H1 (cell line): ENCODE measurements at places on chromosomes 2 and 18. TPM values are rescaled to one million over a fixed set of nuclear protein-coding genes. Genes with fewer than 3 reads are reported as not detected.

The RASGRP3 gene
- not detected in 2 replicates for total RNA-seq

DNA sequence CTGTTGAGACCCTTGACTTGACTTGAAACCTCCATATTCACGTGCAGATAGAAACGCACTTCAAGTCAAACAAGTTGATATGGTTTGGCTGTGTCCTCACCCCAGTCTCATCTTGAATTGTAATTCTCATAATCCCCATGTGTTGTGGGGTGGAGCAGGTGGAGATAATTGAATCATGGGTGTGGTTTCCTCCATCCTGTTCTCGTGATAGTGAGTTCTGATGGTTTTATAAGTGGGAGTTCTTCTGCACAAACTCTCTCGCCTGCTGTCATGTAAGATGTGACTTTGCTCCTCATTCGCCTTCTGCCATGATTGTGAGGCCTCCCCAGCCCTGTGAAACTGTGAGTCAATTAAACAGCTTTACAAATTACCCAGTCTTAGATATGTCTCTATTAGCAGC lies 21.4 kb downstream of the SLC3A1 start:
- no peaks in the 10 kb centered on the region for H3K36me3 ChIP-seq
- no peak overlapping the region for H3K4me3 ChIP-seq
- DNase-seq: no peak
- no peak overlapping the region for H3K27ac ChIP-seq
- no peaks in the 10 kb centered on the region for H3K4me1 ChIP-seq
- no peaks in the 10 kb centered on the region for H3K27me3 ChIP-seq

GRCh38 chr2:151619337-151619989 lies 114.8 kb downstream of the NEB start:
- H3K4me3 ChIP-seq: no peak overlapping the region
- no peaks in the 10 kb centered on the region for H3K27me3 ChIP-seq
- no peak overlapping the region for H3K27ac ChIP-seq

GRCh38 chr18:78632111-78632541 lies 347.5 kb upstream of the SALL3 start:
- H3K27me3 ChIP-seq: no peaks in the 10 kb centered on the region
- H3K4me3 ChIP-seq: no peak overlapping the region
- no peaks in the 10 kb centered on the region for H3K36me3 ChIP-seq
- no peak overlapping the region for H3K27ac ChIP-seq
- no peaks in the 10 kb centered on the region for H3K4me1 ChIP-seq

DNA sequence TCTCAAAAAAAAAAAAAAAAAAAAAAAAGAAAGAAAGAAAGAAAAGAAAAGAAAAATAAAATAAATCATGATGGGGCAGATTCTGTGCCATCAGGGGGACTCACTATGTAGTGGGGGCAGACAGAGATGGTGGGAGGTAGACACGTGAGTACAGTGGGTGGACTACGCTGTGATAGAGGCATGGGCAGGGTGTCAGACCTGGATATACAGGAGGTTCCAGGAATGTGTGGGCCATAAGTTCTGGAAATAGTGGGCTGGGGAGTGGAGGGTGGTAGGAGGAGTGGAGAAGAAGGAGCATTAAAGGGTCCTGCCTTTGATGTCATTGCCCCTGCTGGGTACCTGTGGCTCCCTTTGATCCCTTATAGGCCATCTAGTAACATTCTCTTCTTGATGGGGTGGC lies 8.8 kb upstream of the WNT6 start:
- H3K4me3 ChIP-seq: no peak overlapping the region
- H3K4me1 ChIP-seq: peaks cover 10% of the 10 kb centered on the region
- no peak overlapping the region for H3K27ac ChIP-seq
- no peak for DNase-seq

DNA sequence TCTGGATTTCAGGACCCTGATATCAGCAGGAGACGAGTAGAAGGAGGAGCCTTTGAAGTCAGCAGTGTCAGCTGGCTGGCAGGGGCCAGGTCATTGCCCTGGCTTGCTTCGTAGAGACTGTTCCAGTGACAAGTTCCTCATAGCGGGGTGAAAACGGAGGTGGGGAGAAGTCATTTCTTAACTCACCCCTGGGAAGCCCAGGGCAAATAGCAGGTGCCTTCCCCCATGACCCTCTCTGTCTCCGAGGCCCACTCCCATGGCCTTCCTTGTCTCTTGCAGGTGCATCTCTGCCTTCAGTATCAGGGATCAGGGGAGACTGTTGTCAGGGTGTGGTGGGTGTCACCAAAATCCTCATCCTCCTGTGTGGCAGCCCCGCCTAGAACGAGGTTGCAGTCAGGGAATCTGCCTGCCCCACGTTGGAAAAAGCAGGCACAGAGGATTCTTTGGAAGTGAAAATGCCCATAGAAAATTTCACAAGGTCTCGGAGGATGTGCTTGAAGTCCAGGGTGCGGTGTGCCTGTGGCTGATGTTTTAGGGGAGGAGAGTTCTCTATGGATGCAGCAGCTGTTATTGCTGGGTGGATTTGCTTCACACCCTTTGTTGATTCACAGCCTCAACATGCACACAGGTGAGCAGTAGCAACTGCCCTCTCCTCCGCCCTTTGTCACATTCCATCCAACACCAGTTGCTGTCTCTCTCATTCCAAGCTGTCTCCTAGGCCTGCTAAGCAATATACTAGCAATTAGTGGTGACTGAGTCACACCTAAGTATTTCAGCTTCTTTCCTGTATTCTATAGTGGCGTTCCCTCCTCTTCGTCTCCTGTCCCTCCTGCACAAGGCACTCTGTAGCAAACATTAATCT lies 142.6 kb upstream of the FHL2 start:
- no peak for DNase-seq
- no peak overlapping the region for H3K27ac ChIP-seq
- H3K4me3 ChIP-seq: no peak overlapping the region
- no peaks in the 10 kb centered on the region for H3K36me3 ChIP-seq
- no peaks in the 10 kb centered on the region for H3K27me3 ChIP-seq
- no peaks in the 10 kb centered on the region for H3K4me1 ChIP-seq

- no peak for DNase-seq
- no peaks in the 10 kb centered on the region for H3K36me3 ChIP-seq
- no peak overlapping the region for H3K27ac ChIP-seq
These were observed 132.7 kb upstream of the XPO1 start for GRCh38 chr2:61670591-61671501.

DNA sequence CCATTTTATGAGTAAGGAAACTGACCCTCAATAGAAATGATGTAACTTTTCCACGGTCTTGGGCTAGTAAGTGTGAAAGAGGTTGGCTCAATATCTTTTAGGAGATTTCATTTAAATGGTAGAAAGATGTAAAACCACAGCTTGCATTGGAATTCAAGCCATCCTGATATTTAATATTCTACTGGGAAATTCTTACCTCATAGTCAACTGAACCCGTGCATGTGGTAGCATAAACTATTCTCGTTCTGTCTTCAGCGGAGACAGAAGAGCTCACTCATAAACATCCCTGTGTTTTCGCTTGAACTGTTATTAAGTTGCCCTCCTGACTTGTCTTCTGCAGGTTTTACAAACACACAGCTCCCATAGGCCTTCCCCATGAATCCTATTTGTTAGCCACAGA lies 8.5 kb upstream of the SPATS2L start:
- H3K27ac ChIP-seq: no peak overlapping the region
- no peaks in the 10 kb centered on the region for H3K27me3 ChIP-seq
- H3K4me1 ChIP-seq: no peaks in the 10 kb centered on the region
- DNase-seq: no peak
- H3K36me3 ChIP-seq: no peaks in the 10 kb centered on the region
- no peak overlapping the region for H3K4me3 ChIP-seq
